ENCODE measurements at places on chromosomes 4 and X.

DNA sequence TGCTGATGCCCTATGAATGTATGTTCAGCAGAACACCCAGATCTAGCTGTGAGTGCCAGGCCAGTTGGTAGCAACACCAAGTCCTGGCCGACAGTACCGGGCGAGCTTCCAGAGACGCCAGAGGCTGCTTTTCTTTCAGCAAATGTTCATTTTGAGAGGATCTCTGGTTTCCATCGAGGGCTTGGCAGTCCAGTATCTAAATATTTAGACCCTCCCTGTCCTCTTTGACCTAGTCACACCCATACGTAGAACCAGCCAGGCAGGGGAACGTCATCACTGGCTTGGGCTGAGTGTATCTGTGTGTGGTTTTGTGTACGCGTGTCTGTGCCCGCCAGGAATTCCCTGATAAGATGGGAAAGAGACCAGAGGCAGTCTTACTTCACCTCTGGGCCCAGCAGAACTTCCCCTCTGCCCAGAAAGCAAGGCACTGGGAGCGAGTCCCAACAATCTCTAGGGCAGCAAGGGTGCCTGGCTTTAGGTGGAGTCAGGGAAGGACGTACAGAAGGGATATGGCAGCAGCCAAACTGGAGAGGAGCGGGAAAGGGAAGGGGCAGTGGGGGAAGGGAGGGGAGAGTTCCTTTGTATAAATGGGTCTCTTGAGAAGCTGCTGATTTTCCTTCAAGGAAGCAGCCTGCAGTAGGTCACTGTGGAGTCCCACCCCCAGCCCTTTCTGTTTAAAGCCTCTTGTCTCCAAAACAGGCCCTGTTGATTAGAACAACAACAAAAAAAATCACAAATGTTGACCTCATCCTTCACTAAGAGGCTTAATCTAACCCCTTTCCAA is 15.0 kb upstream of the ELF4 start:
- no peak for DNase-seq

- no peak for DNase-seq
These were observed 62.2 kb downstream of the SH3RF1 start for GRCh38 chr4:169208516-169208915.

DNA sequence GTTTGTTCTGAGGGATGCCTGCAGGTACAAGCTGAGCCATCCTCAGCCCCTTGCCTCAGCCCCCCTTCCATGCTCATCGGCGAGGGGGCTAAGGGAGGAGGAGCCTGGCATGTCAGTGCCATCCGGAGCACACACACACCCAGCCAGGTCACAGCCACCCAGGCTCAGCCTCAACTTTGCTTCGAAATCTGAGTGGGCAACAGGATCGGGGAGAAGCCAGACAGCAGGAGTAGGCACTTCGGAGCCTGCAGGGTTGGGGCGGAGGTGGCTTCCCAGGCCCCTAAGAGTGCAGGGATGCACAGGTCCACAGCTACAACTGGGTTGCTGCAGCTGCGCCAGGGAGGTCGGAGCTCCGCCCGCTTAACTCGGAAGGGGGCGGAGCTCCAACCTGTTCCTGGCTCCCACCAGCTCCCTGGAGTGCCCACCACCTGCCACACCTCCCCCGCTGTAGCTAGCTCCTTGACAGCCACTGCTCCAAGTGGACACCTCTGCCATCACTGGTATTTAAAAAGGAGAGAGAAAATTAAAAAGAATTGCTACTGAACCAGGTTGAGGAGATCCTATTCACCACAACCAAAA is 192.9 kb upstream of the GALNT7 start:
- DNase-seq: no peak

- DNase-seq: no peak
These were observed 1.9 kb downstream of the SEC24D start for GRCh38 chr4:118834070-118834469.

All from stimulated activated CD4-positive, alpha-beta T cell treated with anti-CD3 and anti-CD28 coated beads, Interleukin-1b, Interleukin-23, amount 100 ng/mL, for 1 hour (primary cell).